ENCODE measurements at places on chromosomes 12 and 14.
A peak's percentile ranks its signal among the peaks of the same experiment; 100 is the strongest.

- DNase-seq: no peak
Measured at GRCh38 chr12:123085730-123086487, 65.0 kb downstream of the PITPNM2 start.

GRCh38 chr14:105139212-105139825 is 29.3 kb downstream of the JAG2 start:
- no peak for DNase-seq

- DNase-seq: no peak
Measured at GRCh38 chr12:111975161-111975931, 37.6 kb downstream of the TMEM116 start.

DNA sequence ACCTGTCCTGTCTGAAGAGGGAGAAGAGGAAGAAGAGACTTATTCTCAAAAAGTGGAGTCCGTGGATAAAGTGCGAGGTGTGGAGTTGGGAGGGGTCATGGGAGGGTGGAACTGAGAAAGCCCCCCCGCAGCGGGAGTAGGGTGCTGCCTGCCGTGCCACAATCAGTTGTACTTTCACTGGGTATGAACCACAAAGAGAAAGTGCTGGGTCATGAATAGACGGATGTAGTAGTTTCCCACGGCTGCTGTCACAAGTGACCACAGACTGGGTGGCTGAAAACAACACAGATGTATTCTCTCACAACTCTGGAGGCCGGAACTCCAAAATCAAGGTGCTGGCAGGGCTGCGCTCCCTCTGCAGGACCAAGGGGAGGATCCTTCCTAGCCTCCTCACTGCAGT is 5.5 kb downstream of the DNAH10 start:
- no peak for DNase-seq

GRCh38 chr14:51394804-51395203 is 154.8 kb downstream of the TMX1 start:
- no peak for DNase-seq

DNA sequence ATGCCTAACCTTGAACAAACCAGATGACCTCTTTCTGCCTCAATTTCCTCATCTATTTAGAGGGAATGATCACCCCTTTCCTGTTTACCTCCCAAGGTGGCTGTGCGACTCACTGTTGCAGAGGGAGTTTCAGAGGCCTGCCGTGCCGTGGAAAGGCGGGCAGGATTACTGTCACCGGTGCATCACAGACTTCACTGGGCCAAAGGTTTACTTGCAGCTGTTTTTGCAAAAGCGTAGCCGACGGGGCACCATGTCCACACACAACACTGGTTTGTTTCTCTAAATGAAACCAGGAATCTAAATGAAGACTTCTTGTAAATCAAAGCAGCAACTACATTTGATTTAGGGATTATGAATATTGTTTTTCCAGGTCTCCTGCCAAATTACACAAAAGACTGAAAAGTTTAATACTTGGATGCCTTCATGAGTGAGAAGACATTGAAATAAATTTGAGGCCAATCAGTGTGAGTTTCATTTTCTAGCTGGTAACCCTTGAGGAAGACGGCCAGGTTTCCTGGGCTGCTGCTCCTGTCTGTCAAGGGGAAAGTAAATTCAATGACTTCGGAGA is 696.1 kb upstream of the TMEM132C start:
- no peak for DNase-seq

DNA sequence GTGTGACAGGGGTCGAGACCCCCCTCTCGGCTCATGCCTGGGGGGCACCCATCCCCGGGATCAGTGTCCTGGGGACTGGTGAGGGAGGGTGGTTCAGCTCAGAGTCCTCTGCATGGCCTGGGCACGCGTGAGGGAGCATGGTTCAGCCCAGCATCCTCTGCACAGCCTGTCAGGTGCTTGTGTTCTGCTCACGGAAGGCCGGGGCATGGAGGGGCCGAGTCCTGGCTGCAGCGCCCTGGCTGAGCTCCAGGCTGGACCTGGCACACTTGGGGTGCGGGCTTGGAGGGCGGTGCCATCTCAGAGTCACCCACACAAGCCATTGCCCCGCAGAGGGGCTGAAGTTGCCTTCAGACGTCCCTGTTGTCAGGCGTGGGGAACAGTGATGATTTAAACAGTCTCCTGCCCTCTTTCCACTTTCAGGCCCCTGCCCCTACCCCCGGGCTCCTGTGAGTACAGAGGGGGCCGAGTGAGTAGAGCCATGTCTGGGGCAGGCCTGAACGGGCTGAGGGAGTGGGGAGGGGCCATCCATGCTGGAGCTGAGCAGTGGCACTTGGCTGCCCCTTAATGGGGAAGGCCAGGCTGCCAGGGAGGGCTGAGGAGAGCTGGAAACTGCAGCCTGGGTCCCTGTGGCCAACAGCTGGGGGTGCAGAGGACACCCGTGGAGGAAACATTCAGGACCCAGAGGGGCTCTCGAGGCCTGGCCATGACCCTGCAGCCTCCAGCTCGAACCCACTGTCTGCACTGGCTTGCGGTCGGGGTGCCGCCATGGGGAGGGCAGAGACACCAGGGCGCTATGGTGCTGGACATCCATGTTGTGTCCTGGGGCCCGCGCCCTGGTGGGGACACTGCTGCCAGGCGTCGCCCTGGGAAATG is 22.5 kb downstream of the FBRSL1 start:
- DNase-seq: no peak

GRCh38 chr12:58967561-58967960 is 47.3 kb upstream of the LRIG3 start:
- no peak for DNase-seq

- no peak for DNase-seq
Measured at GRCh38 chr14:73026243-73026844, 562 bp downstream of the ZFYVE1 start.

GRCh38 chr12:132774646-132775275 is 13.1 kb upstream of the ANKLE2 start:
- no peak for DNase-seq

DNA sequence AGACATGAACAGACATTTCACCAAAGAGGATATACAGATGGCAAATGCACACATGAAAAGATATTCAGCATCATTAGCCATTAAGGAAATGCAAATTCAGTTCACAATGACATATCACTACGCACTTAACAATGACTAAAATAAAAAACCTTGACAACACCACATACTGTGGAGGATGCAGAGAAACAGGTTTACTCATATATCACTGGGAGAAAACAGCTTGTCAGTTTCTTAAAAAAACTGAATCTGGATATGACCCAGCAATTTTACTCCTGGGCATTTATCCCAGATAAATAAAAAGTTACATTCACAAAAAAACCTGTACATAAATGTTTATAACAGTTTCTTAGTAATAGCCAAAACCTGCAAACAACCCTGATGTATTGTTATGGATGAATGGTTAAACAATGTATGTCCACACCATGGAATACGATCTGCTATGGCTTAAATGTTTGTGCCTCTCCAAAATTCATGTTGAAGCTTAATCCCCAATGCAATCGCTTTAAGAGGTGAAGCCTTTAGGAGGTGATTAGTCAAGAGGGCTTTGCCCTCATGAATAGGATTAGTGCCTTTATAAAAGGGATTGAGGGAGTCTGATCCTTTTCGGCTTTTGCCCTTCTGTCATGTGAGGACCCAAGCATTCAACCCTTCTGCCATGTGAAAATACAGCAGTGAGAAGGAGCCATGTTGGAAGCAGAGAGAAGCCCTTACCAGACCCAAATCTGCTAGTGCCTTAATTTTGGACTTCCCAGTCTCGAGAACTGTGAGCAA is 36.0 kb upstream of the PPP4R3A start:
- no peak for DNase-seq

DNA sequence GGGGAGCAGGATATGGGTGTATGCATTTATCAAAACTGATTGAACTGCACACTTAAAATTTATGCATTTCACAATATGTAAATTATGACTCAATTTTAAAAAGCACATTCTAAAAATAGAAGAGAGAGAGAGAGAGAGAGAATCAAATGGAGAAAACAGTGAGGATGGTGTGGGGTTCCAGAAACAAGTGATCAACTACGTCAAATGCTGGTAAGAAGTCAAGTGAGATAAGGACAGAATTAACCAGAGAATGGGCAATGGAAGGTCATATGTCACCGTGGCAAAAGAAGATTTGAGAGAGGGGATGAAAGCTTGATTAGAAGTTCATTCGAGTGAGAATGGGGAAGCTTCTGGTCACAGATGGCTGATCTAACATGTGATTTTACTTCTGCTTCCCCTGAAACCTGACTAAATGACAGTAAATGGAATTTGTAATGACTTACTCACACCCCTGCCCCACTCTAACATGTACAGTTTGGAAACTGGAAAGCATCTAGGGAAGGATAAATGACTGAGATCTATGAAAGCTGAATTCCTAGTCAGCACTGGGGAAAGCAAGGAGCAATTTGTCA is 276.5 kb upstream of the AMIGO2 start:
- peak; percentile 75 for DNase-seq

GRCh38 chr14:90034156-90034555 is 27.6 kb upstream of the KCNK13 start:
- DNase-seq: no peak

DNA sequence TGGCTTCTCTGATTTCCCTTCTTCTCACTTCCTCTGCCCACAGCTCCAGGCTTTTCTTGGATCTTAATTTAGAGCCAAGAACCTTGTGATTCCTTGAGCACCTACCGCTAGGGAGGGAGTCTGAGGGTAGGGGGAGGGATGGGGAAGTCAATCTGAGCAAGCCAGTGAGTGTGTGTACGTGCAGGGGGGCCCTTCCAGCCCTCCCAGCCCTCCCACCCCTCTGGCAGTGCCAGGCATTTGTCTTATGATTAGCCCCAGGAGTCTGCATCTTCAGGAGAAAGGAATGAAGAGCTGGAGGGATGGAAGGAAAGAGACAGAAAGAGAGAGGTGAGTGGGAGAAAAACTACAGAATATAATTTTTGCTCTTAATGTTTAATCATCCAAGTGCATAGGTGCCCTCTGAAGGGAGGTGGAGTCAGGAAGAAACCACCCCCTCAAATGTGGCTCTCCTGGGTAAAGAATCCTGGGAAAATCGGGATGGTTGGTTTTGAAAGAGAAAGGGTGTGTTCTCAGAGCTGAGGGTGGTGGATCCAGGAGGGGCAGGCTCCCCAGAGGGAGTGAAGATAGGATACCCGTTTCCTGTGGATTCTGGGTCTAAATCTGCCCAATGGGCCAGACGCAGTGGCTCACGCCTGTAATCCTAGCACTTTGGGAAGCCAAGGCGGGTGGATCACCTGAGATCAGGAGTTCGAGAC is 2.1 kb downstream of the PIANP start:
- no peak for DNase-seq

- DNase-seq: no peak
Measured at GRCh38 chr14:56098021-56098420, 20.2 kb upstream of the PELI2 start.

DNA sequence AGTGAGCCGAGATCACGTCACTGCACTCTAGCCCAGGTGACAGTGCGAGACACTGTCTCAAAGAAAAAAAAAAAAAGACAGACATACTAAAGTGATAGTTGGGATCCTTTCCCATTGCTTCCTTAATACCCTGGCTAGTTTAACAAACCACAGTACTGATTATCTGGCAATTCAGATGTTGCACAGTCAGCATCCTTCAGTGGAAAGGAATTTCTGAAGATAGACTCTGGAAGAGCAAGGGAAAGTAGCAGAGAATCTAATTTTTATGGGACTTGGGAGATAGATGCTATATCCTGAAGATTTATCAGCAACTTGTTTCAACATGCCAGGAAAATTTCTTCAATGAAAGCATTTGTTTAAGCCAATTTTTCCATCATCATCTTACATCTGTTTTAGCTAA is 6.5 kb upstream of the PPFIBP1 start:
- DNase-seq: no peak
